Calu3 (cell line): ENCODE measurements at places on chromosomes 1 and 21.

DNA sequence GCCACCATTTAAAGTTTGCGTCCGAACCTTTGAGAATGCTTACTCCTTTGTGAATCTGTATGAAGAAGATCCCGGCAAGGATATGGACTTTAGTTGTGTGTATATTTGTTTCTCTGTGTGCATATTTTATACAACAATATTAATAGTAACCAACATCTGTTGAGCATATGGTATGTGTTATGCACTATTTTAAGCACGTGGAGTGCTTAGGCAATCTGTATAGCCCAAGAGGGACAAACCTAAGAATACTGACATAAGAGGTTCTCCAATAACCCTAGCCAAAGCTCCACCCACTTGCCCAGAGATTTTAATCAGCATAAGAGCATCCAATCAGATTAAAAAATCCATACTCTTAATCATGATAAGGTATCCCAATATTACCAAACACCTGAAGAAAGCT, 92.7 kb downstream of the MAB21L3 start:
- no peak for DNase-seq

DNA sequence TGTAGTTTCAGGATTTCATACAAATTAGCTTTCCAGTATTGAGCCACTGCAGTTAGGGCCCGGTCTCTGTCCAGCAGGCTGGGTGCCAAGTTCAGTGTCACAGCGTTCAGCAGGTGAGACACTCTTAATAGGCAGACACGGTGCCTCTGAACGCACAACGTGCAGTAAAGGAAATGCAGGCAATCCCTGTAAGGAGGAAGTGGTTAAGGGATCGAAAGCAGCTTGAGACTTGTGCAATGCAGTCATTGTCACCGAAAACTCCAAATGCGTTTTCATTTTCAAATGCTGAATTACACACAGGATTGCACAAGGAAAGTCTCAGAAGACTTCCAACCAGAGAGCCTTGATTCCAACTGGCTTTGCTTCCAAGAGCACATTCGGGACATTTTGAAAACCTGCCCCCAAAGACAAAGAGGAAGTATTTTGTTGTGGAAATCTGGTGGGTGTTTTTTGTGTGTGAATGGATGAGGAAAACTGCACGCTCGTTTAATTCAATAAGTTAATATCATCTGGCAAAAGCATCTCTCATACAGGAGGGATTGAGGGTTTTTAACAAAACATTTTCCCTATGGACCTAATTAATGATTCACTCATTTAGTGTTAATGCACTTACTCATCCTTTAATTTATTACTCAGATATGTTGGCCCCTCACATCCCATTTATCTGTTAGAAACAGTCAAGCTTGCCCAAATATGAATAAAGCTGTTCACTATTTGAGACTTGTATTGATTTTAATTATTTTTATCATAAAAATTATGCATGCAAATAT, 61.6 kb downstream of the PTGS2 start:
- peak; percentile 76 for DNase-seq

- no peak for DNase-seq
These were observed 27.2 kb downstream of the SSBP3 start for GRCh38 chr1:54378874-54379554.

- no peak for DNase-seq
These were observed 47.7 kb upstream of the USP24 start for GRCh38 chr1:55262822-55263221.

DNA sequence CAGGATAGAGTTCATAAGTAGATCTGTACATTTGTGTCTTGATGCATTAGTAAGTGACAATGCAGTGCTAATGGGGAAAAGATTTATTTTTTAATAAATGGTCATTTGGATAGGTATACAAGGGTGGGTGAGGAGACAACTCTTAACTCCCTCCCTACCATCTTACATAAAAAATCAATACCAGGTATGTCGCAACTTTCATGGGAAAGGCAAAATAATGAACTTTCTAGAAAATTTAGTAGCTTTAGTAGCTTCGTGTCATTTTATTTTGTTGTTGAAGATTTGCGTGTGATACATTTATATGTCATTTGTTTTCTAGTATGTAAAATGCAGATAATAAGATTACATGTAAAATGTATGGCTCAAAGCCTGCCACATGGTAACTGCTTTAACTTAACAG, 310.8 kb downstream of the RYR2 start:
- no peak for DNase-seq
